Fibroblast of the aortic adventitia (primary cell): ENCODE measurements at places on chromosomes 5 and 9.
A peak's percentile ranks its signal among the peaks of the same experiment; 100 is the strongest.

- DNase-seq = no peak
Measured at GRCh38 chr5:68329554-68330255, 114.1 kb downstream of the PIK3R1 start.

DNA sequence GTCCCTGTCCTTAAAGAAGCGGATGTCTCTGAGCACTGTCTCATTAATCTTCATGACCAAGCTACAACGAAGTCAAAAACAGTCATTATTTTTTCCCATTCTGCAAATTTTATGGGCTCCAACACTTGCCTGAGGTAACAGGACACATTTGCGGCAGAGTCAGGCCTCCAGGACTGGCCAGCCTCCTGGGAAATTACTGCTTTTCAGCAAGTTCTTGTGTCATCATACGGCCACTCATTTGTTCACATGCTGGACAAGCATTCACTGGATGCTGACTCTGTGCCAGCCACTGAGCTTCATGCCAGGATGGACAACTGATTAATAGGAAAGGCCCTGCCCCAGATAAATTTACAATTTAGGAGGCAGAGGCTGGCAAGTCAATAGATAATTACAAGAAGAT lies 305.7 kb downstream of the ACTL7B start:
- DNase-seq = peak; percentile 45

DNA sequence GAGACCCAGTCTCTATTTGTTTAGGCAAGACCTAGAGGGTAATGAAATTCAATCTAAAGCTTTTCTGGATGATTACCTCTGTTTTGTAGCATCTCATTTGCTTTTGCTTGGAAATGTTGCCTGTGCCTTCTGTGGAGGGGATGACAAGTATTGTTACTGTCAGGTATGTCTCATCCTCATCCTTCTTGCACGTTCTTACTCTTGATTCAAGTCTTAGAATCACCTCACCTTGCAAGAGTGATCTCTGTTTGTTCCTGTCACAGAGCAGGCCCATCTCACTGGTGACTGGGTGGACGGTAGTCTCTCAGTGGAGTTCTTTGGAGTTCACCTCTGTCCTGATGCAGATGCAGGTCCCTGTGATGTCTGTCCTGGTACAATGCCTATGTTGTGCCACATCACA lies 33.5 kb downstream of the MCCC2 start:
- DNase-seq = no peak

DNA sequence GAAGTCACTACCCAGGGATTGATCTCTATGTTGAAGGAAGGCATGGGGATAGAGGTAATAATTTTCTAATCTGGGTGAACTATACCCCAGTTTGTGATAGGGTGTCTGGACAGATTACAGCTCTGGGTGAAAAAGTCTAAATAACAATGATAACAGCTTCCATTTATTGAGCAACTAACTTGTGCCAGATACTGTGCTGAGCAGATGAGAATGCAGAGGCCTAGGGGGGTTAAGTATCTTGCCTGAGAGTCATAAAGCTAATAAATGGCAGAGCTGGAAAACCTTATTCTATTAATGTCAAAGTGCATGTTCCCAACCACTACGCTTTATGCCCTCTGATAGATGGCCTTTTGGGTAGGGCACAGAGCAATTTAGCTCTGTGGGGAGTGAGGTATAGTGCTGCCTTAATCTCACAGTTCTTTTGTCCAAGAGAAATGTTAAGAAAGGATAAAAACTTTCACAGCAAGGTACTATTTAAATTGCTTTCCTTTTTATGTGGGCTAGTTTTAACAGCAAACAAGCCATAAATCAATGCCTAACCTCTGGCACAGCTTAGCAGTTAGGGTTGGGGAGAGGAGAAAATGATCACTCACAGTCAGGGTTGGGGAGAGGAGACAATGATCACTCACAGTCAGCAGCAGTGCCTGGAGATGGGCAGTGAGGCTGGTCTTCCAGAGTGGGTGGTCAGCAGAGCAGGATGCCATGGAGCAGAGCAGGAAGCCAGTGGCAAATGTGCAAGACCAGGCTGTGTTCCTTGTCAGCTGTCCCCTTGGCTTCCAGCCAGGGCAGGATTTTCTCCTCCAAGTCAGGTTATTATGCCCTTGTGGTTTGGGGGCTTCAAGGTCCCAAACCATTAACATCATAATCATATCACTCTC lies 187.0 kb downstream of the CARTPT start:
- peak; percentile 42 for DNase-seq

- no peak for DNase-seq
Measured at GRCh38 chr5:9474219-9475002, 71.5 kb downstream of the SEMA5A start.

DNA sequence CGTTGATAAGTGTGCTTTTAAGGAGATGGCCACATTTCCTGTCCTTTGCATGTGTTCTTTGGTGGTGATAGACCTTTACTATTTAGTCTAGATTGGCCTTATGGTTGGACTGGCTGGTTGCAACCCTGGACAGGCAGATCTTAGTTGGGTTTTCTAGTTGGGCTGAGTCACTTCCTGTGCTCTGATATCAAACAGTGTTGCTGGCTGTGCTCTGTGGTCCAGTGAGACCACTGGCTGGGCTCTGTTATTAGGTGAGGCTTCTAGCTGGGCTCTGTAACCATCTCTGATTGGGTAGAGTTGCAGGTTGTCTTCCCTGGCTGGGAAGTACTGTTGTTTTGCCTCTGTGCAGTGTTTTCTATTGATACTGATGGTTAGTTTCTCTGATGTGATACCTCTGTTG lies 432.5 kb downstream of the LRRC70 start:
- no peak for DNase-seq

- DNase-seq = peak; percentile 63
Measured at GRCh38 chr9:4680750-4681149, 1.4 kb downstream of the CDC37L1 start.

- DNase-seq = no peak
Measured at GRCh38 chr5:126855266-126855665, 78.3 kb downstream of the LMNB1 start.

GRCh38 chr5:5494489-5495402 lies 72.3 kb downstream of the ICE1 start:
- DNase-seq = peak; percentile 46

GRCh38 chr5:67941614-67942401 lies 273.7 kb upstream of the PIK3R1 start:
- DNase-seq = peak; percentile 93

DNA sequence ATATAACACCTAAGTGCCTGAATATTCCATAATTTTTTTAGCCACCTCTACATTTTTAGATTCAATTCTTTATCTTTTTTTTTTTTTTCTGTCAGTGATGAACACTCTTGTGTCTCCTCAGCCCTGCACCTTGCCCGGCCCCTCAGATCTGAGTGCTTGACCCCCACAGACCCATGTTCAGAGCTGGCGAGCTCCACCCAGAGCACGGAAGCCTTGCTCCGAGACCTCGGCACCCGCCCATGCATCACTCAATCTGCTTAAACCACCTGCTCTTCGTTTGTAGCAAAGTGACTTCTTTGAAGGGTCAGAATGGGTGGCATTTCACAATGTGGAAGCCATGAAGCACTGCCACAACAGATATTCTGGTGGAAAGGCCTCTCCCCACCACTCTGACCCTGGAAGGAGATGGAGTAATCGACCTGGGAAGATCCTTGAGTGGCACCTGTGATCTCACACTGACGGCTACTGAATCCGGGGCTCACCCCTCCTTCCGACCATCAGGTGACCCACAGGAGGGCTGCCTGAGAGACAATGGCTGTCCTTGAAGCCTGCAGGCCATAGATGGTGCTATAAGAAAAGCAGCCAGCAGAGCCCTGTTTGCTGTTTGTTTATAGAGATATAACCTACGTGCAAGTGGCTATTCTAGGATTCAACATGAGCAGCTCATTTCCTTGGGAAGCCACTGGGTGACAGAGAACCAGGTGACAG lies 261.1 kb upstream of the IRX4 start:
- no peak for DNase-seq

- DNase-seq = no peak
Measured at GRCh38 chr5:78521455-78521854, 127.1 kb downstream of the LHFPL2 start.

- DNase-seq = no peak
Measured at GRCh38 chr5:66585291-66585690, 10.9 kb upstream of the MAST4 start.

- DNase-seq = peak; percentile 88
Measured at GRCh38 chr5:173333925-173334661, 5.9 kb upstream of the STC2 start.

- DNase-seq = peak; percentile 38
Measured at GRCh38 chr5:142783601-142784341, 13.6 kb downstream of the ARHGAP26 start.
